ENCODE measurements at places on chromosomes 13 and 19.

GRCh38 chr13:93786846-93787489 is 560.4 kb downstream of the GPC6 start:
- DNase-seq, result no peak

- no peak for DNase-seq
Observed at GRCh38 chr19:17963936-17964691, 2.8 kb upstream of the KCNN1 start.

DNA sequence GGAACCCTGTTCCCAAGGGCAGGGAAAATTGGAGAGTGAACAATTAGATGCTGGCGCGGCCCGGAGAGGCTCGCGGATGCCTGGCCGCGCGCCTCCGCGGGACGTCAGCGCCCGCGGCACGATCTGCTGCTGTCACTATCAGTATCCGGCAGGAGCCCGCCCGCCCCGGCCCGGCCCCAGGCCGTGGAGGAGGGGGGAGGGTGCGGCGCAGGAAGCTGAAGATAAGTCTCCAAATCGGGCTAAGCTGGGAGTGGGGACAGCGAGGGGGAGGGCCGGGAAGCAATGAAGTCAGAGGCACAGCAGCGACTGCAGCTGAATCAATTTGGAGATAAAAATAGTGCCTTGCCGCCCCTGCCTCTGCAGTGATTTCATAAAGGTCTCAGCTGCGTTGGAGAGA is 441.5 kb upstream of the KLF12 start:
- DNase-seq, result peak; percentile 61

DNA sequence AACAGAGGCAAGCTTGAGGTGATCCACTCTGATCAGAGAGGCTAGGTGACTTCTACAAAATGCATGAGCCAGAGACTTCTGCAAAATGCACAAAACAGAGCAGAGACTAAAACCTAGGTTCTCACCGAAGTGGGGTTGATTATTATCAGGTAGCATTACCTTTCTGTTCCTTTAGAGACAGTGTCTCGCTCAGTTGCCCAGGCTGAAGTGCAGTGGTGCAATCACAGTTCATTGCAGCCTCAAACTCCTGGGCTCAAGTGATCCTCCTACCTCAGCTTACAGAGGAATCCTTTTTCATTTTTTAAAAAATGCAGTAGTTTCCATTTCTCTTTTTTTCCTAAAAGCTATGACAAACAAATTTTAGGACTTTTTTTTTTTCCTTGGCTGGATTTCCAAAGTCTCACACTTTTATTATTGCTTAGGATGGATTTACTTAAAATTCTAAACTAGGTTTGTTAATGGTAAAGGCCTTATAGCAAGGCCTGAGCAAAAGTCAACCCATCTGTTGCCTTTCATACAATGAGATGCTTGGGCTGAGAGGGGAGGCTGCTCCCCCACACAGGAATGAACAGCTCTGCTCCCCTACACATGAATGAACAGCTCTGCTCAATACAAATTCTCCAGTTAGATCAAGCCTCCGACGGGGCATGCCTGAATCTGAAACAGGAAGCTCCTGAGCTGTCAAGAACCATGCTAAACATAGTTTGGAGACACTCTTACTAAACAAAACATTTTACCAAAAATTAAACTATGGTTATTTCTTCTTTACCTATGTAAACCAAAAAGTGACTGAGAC is 18.8 kb upstream of the TNFRSF19 start:
- no peak for DNase-seq

GRCh38 chr13:81929988-81930387 is 1589.1 kb upstream of the SPRY2 start:
- no peak for DNase-seq

GRCh38 chr19:362154-362553 is 17.6 kb upstream of the MIER2 start:
- no peak for DNase-seq

- no peak for DNase-seq
Observed at GRCh38 chr13:113928685-113929627, 44.9 kb downstream of the C13orf46 start.

DNA sequence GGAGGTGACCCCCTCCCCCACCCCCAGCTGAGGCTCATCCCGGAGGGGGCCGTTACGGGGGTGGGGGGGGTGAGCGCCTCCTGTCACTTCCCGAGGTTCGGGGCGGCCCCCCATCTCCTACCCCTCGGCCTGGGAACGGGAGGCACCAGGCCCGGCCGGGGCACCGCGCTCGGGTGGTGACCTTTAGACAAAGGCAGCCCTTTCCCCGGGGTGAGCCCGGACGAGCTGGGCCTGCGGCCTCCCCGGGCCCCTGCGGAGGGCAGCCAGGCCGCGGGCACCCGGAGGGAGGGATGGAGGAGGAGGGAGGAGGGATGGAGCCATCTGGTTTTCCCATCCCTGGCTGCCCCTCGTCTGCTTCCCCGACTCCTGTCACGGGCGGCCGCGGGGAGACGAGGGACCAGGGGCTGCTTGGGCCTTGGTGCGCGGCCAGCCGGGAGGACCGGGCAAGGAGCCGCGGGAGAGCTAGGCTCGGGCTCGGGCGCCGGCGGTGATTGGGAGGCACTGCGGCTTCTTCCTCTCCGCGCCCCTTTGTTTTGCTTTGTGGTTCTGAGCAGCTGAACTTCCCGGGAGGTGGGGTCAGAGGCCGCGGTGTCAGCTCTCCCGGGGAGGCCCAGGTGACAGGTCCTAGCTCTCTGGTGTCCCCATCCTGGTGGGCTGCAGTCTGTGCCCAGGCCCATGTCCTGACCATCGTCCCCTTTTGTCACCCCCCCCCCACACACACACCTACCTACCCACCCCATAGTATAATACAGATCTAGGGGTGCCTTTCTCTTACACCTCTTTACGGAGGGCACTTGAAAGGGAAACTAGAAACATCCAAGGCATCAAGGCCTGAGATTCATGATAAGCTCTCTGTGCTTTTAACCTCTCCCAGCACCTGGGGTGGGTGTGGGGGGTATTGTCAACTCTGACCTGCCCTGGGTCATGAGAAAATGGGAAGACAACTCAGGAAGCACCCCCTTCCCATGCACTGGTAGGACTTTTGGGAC is 1.3 kb downstream of the BICRA start:
- DNase-seq, result peak; percentile 44

DNA sequence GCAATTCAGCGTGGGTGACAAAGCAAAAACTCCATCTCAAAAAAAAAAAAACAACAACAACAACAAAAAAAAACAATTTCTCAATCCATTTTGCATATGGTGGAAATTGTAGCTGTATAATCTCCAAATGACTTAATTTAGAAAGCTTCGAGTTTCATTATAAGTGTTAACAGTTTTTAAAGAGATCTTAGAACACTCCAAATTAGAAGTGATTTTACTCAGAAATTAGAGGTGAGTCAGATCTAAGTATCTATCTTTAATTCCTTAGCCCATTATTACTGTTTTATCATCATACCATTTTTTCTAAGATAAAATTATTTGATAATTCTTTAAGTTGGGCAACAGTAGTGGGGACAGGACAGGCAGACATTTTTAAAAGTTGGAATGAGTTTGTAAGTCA is 60.5 kb downstream of the ZMYM2 start:
- DNase-seq, result no peak

GRCh38 chr13:35766663-35767062 is 290.2 kb upstream of the MAB21L1 start:
- no peak for DNase-seq

DNA sequence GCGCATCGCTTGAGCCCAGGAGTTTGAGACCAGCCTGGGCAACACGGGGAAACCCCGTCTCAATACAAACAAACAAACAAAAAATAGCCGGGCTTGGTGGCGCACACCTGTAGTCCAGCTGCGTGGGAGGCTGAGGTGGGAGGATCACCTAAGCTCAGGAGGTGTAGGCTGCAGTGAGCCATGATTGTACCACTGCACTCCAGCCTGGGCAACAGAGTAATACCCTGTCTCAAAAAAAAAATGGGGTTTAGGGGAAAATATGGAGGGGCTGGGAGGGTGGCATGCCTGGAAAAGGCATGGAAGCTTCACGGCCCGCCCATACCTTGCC is 1.9 kb upstream of the ISYNA1 start:
- DNase-seq, result no peak

DNA sequence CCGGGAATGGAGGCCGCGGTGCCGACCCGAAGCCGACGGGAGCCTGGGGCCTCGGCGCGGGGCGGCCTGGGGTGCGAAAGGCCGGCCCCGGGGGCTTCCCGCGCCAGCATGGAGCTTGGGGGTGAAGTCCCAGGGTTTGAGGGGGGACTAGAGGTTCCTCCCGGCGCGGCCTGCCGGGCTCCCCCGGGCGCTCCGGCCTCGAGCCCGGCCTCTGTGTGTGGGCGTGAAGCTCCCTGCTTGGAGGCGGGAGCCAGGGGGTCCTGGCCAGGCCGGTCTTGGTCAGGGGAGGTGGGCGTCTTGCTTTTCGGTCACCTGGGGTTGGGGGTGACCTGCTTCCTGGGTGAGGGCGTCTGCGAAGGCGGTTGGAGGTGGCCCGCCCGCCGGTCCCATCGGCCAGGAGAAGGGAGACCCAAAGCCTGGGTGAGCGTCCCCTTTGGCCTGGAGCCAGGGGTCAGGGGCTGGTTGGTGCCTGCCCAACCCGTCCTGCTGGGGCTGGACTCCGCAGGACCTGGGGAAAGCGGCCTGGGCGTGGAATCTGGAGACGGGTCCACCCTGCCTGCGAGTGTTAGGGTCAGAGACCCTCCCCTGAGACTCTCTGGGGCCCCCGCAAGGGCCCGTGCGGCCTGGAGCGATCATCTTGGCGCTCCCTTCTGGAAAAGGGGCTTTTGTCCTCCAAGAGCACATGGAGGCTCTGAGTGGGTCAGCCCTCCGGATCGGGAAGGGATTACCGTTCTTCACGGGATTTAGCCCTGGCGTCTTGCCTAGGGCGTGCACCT is 535 bp downstream of the BSG start:
- DNase-seq, result peak; percentile 29

Measured in stimulated activated naive CD8-positive, alpha-beta T cell treated with anti-CD3 and anti-CD28 coated beads, Interleukin-15, Interleukin-2, amounts not matched to agents 100 U/mL and 50 U/mL, for 24 hours (primary cell).